Epithelial cell of esophagus (primary cell): ENCODE measurements at places on chromosomes 6 and 20.

GRCh38 chr20:59751075-59751711, 146.9 kb downstream of the PHACTR3 start:
- DNase-seq = peak; percentile 42

DNA sequence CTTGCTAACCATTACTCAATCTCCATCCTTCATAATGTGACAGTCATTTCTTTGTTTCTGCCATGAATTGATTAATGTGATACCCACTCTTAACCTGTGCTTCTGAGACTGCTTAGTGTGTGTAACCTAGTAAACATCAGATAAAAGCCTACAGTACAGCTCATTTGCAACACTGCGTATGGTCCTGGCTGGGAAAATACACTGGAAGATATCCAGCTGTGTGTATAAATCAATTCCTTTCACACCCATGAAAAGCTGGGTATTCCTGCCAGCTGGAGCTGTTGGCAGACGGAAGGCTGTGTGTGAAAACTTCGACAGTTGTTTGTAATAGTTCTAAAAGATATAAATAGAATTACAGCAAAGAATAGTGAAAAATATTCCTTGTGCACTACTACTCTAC, 509.2 kb downstream of the FRK start:
- no peak for DNase-seq

- peak; percentile 4 for DNase-seq
These were observed 436.8 kb downstream of the HAO1 start for GRCh38 chr20:7503501-7503900.

- DNase-seq = no peak
These were observed 42.7 kb downstream of the PRL start for GRCh38 chr6:22253955-22254655.

GRCh38 chr6:12483712-12484111, 193.6 kb downstream of the EDN1 start:
- peak; percentile 97 for DNase-seq

- DNase-seq = no peak
These were observed 97.6 kb downstream of the FAM50B start for GRCh38 chr6:3946778-3947177.

DNA sequence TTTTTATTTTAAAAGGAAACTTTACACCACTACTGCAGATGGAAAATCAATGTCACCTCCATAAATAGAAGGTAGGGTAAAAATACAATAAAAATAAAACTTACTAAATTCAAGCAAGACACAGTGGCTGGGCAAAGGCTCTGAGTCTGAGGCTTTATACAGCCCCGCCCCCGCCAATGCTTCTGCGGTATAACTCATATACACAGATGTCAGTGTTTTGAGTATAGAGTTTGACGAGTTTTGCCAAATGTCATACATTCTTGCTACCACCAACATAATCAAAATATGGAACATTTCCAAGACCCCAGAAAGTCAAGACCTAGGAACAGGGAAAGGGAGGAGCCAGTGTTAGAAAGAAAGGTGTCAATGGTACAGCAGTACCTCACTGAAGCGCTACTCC, 12.8 kb downstream of the NFATC2 start:
- no peak for DNase-seq

GRCh38 chr20:38298768-38299288, 5.1 kb upstream of the BPI start:
- DNase-seq = peak; percentile 72

- peak; percentile 63 for DNase-seq
These were observed 38.6 kb upstream of the PIM1 start for GRCh38 chr6:37131104-37131959.

- DNase-seq = no peak
These were observed 292.2 kb downstream of the PACRG start for GRCh38 chr6:163019926-163020325.

DNA sequence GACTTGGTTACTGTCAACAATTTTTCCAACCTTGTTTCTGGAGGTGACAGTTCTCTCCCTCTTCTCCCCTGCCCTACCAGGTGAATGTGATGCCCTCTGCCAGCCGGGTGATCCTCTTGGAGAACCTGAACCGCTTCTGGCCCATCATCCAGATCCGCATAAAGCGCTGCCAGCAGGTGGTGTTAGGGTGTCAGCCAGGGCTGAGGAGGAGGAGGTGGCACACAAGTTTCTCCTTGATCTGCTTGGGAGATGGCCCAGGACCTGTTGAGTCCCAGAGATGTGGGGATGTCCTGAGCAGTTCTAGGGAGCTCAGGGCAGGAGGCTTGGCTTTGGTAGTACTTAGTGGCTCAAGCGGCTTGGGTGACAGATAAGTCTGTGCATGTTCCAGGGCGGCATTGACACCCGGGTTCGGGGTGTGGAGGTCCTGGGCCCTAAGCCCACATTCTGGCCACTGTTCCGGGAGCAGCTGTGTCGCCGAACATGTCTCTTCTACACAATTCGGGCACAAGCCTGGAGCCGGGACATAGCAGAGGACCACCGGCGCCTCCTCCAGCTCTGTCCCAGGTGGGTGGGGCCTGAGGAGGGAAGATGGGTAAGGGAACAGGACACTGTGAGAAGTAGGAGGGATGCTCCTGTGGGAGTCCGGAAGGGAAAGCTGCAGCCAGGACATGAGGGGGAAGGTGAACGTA, 21.2 kb downstream of the CUL9 start:
- no peak for DNase-seq

DNA sequence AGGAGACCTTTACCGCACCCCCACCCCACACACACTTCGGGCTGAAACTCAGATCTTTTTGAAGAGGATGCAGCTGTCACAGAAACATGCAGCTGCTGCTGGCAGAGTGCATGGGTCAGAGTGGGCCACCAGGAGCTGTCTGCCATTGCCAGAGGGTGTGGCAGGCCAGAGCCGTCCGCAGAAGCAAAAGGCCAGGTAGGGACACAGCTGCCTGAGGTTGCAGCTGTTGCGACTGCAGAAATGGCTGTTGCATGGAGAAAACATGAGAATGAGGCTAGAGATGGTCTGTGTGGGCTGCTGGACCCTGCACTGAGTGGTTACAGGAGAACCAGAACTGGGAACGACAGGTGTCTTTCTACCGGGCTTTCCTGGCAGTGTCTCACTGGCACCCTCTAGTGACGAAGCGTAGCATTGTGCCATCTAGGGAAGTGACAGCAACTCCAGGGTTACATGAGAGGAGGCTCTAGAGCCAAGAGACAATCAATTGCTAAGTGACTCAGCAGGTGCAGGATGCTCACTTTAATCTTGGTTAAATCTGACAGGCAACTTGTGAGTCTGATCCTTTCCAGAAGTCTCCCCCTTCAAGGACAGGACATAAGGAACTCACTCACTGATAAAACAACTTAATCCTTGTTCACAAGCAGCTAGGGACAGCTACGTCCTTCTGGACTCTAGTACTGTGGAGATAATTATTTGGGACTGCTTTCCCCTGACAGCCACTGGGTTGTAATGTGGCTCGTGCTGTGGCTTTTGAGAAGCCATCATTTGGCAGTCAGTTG, 29.1 kb upstream of the SERPINB9 start:
- DNase-seq = peak; percentile 82

GRCh38 chr6:31058128-31058894, 48.0 kb downstream of the MUC22 start:
- DNase-seq = peak; percentile 96

- no peak for DNase-seq
These were observed 32.8 kb downstream of the APCDD1L start for GRCh38 chr20:58482416-58482815.

- no peak for DNase-seq
These were observed 11.8 kb downstream of the PSMF1 start for GRCh38 chr20:1130058-1130694.

DNA sequence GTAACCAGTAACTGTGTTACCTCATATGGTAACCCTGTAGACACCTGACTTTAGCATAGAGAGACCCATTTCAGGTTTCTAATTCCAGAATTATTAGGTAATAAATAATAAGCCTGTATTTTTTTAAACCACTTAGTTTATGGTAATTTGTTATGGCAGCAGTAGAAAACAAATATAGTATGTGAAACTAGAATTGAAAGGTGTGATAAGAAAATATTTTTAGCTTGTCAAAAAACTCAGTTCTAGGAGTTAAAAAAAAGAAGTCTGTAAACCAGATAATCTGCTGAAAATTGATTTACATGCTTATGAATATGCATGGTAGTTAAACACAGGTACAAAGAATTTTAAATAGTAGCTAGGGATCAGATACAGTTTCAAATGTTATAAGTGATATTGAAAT, 695.0 kb upstream of the GJE1 start:
- DNase-seq = no peak

- no peak for DNase-seq
These were observed 73.6 kb downstream of the NCR2 start for GRCh38 chr6:41408982-41409381.

GRCh38 chr6:125154761-125155135, 1.2 kb downstream of the TPD52L1 start:
- DNase-seq = peak; percentile 80

DNA sequence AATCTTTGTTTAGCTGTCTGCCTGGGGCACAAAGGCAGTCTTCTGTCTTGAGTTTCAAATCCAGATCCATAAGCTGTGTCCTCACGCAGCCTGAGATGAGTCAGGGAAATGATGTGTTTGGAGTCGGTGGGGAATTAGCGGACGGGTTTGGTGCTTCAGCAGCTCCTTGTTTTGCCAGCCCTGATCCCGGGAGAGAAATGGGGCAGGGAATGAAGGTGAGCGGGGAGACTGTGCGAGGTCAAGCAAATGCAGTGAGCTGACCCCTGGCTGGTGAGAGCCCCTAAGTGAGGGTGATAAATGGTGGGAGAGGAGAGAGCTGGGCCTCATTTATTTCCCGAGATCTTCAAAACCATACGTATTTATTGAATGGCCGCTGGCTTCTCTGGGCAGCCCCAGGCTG, 21.6 kb downstream of the DUSP22 start:
- no peak for DNase-seq

- DNase-seq = peak; percentile 46
These were observed 92.3 kb upstream of the HCRTR2 start for GRCh38 chr6:55082021-55082420.

GRCh38 chr6:150606168-150606591, 6.5 kb downstream of the PLEKHG1 start:
- DNase-seq = no peak

- peak; percentile 32 for DNase-seq
These were observed 85.1 kb downstream of the EYA2 start for GRCh38 chr20:46979603-46980241.
